ENCODE measurements at places on chromosomes 6 and 20.

- DNase-seq, result no peak
These were observed 6.2 kb upstream of the CYP24A1 start for GRCh38 chr20:54179946-54180345.

DNA sequence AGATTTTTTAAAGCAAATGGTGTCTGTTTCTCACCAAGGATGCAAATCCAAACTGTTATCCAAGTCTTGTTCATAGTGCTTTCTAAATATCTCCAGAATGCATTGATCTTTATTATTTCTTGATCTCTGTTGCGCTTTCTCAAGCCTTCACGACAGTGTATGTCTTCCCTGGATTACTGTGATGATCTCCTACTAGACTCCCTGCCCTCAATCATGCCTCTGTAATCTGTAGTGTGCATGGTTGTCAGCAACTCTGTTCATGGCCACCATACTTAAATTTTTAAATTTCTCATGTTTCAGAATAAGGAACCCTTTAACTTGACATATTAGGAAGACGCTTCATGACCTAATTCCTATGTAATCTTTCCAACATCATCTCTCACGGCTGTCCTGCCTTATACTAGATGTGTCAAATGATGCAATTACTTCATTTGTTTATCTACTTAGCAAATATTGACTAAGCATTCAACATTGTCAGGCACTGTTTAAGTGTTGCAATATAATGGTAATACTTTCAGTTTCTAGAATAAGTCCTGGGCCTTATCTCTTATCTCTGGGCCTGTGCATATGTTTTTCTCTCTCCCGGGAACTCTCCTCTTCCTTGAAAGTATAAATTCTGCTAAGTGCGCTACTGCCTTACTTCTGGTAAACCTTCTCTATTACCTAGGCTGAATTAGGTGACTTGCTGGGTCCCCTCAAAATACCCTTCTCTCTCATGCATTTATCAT, 25.6 kb upstream of the AHI1 start:
- no peak for DNase-seq

- no peak for DNase-seq
These were observed 32.4 kb upstream of the NOP56 start for GRCh38 chr20:2619961-2620595.

DNA sequence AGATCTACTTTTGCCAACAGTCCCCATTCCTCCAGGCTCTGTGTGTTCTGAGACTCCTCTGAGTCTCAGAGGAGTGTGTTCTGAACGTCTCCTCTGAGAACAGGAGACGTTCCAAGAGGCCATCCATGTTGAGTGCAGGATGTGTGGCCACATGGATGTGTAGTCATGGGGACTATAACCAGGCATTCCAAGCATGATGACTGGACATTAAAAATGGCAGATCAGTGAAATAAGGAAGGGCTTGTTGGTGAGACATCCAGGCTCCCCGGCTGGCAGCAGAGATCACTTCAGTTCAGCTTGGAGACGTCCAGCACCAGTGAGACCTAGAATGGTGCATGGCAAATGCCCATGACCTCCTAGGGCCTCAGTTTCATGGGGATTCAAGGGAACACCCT, 34.3 kb upstream of the POU5F1 start:
- DNase-seq, result no peak

DNA sequence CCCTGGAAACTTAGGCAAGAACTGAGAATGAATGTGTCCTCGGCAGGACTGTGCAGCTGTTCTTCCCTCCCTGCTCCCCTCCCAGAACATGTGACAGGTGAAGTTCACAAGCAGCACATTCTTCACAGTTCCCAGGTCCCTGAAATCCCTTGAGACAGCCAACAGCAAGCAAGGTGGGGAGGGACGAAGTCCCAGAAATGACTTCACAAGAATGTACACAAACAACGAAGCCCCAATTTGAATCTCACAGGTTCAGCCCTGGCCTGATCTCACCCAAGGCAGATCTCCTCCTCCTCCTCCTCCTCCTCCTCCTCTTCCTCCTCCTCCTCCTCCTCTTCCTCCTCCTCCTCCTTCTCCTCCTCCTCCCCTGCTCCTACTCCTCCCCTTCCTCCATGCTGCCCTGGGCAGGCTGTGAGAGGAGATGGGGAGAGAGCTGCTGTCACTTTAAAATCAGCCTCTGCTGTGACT, 32.4 kb downstream of the WRNIP1 start:
- no peak for DNase-seq

GRCh38 chr20:50153153-50153499, 397 bp downstream of the PEDS1 start:
- no peak for DNase-seq

GRCh38 chr6:25086500-25087091, 150.8 kb upstream of the RIPOR2 start:
- no peak for DNase-seq

DNA sequence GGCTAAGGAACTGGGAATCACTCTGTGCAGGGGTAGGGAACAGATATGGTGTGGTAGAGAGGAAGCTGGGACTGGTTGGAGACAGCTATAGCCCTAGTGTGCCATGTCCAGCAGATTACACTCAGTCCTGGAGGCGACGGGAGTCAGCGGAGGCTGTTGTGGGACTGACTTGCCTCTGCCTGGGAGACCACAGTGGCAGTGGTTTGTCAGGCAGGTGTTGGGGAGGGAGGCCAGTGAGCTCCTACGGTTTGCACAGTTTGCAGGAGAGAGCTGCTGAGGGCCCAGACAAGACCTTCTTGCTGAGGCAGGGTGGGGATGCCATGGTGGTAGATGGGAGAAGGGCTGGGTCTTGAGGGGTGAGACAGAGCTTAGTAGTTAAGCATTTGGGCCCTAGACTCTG, 4.9 kb downstream of the PLCG1 start:
- no peak for DNase-seq

DNA sequence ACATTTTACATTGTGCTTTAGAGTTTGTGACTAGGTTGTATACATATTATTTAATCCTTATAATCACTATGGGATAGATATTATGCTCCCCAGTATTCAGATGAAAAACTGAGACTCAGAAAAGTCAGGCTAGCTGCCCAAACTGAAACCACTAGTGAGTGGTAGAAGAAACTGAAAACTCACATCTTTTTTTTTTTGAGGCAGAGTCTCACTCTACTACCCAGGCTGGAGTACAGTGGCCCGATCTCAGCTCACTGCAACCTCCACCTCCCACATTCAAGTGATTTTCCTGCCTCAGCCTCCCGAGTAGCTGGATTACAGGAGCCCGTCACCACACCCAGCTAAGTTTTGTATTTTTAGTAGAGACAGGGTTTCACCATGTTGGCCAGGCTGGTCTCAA, 22.2 kb downstream of the RNF24 start:
- no peak for DNase-seq

DNA sequence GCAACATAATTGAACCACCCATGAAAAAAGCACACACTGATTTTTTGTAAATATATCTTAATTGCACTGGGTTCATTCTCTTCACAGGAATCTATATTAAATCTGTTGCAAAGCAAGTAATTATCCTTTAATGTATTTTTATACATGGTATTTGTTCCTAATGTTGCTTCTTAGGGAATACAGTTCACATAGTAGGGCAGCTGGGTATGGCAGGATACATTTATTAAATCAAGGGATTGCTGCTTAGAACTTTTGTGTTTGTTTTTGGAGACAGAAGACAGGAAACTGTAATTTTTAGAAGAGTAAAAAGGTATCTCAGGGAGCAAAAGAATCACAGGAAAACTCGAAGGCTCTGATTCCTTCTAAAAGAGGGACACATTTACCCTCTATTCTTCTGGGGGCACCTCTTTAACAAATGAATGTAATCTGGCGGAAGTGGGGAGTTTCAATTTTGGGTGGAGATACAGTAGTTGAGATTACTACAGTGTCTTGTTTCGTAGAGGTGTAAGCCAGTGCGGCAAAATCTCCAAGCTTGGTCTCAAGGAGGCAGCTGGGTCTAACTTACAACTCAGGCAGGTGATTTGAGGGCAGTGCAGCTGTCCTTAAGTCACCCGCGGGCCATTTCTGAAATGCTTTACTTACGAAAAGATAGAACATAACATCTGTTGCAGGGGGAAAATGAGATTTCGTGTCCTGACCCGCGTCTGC, 812 bp upstream of the SMIM13 start:
- DNase-seq, result no peak

DNA sequence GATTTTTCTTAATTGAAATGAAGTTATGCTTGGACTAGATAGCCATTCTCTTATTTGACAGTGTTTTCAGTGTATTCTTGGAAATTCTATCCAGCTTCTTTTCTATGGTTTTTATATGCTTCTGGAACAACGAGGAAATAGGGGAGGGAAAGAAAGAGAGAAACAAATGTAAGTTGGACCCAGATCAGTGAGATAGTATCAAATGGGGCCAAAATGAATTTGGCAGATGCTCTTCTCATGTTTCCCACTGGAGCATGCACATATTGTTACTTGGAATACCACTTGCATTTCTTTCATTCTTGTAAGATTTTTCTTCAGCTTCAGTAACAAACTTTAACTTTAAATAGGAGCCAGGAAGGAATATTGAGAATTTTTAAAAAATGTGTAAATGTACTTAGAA, 312.3 kb downstream of the PRL start:
- DNase-seq, result no peak

DNA sequence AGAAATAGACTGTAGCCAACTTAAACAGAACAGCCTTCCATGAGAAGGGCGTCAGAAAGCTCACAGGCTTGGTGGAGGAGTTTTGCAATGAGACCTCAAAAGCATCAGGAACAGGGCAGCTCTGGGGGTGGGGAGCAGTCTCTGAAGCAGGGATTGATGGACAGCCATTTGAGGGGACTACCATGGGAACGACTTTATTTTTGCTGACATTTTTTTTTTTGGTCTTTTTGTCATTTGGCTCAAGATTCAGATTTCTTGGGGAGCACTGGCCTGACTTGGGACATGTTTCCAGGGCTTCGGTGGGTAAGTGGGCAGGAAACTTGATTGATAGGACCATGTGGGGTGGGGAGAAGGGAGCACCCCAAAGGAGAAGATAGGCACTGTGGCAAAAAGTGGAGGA, 32.1 kb upstream of the SCP2D1 start:
- DNase-seq, result no peak

Data from KBM-7 (cell line).